ENCODE measurements at places on chromosomes 7 and 10.

DNA sequence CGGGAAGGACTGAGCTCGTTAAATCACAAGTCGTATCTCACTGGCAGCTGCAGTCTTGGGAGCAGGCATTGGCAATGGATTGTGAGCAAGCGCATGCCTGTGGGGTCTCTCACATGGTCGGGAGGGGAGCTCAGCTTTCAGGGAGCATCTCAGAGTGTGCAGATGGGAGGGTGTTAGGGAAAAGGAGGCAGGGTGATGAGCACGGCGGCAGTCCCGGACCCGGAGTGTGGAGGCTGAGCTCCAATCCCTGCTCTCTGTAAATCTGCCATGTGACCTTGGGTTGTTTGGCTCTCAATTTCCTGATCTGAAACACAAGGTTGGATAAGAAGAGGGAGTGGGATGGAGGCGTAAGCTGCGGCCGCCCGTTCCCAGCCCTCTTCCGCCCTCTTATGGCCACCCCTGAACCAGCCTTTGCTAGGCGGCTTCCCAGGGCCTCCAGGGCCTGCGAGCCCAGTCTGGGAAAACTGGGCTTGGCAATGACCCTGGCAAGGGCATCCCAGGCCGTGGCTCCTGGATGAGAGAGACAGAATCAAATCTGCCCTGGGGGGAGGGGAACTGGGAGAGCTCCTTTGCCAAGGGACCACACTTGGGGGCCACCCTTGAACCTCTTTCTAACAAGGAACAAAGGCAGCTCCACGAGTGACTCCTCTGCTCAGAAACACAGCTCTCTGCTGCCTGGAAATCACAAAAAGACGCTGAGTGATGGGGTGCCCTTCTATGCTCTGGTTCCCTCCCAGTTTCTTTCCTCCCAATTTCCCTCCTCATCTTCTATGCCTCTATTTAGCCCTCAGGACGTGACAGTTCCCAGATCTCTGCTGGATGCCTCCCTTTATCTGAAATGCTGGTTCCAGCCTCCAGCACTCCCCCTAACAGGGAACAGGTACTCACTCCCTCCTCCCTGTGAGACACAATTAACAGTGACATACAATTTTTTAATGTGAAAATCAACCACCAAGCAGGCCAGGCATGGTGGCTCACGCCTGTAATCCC lies 41.7 kb upstream of the LOXL4 start:
- DNase-seq, result peak; percentile 94

GRCh38 chr7:27763983-27764508 lies 24.1 kb downstream of the TAX1BP1 start:
- no peak for DNase-seq

DNA sequence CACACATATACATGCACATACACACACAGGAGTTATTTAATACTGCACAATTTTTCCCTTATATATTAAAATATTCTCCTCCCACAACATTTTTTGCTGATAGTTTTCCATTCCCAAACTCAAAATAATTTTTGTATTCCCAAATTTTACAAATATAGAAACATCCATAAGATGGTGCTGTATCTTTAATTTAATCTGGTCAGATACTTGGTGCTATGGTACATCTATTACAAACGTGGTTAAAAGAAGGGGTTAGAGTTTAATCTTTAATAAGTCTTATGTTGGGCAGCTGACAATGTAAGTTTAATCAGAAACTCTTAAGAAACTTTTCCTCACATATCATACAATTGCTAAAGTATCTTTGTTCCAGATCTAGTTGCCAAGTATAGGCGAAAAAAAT lies 10.2 kb upstream of the CADPS2 start:
- no peak for DNase-seq

DNA sequence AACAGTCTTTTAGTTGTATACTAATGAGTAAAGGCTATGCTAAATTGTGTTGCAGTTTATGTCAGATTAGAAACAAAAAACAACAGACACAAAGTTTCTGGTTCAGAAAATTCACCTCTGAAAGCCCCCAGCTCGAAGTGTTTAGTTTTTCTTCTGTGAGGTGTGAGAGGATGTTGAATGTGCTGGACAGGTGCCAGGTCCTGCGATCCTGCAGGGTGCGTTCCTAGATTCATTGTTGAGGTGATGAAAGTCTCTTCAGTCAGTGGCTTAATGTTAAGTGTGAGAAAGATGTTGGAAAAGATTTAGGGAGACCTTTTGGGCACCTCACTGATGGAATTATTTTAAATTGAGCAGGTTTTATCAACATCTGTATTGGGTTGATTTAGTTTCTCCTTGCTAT lies 287.3 kb downstream of the SDK1 start:
- no peak for DNase-seq

DNA sequence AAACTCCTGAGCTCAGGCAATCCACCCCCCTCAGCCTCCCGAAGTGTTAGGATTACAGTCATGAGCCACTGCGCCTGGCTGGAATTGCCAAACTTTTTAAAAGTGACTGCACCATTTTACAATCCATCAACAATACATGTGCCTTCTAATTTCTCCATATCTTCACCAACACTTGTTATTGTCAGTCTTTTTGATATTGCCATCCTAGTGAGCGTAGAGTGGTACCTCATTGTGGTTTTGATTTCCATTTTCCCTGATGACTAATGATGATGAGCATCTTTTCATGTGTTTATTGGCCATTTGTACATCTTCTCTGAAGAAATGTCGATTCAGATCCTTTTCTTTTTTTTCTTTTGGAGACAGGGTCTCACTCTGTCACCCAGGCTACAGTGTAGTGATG lies 21.7 kb upstream of the STRIP2 start:
- no peak for DNase-seq
